ENCODE measurements at places on chromosomes 1 and 21.

GRCh38 chr1:20109223-20109856 is 10.0 kb downstream of the PLA2G2D start:
- DNase-seq, result no peak

DNA sequence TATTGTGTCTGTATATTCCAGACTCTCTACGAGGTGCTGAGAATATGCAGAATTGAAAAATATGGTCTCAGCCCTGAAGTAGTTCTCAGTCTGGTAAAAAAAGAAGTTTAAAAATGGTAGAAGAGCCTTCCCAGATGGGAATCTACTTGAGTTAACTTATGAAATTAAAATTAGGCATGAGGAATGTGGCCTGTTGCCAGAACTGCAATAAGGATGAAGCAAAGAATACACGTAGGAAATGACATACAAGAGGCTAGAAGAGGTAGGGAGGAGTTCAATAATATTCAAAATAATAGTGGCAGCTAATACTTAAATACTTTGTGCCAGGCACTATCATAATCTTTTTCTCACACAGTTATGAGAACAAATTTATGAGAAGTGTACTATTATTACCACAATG is 6.3 kb downstream of the ASPM start:
- DNase-seq, result no peak

DNA sequence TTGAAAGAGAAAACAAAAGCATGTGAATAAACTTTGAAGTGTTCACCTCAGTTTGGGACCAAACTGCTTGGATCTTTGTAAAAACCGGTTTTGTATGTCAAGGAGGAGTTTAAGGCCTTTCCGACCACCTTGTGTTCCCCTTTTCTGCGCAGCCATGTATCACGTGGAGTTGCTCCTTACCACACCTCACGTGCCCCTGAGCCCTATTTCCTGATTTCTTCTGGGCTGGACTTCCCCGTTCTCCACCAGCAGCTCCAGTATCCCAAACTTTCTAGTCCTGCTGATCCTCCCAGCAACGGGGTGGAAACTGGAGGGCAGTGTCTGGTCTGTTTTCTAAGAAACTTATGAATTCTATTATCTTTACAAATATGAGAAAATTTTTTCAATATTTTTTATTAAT is 1.6 kb upstream of the SH3D21 start:
- no peak for DNase-seq

DNA sequence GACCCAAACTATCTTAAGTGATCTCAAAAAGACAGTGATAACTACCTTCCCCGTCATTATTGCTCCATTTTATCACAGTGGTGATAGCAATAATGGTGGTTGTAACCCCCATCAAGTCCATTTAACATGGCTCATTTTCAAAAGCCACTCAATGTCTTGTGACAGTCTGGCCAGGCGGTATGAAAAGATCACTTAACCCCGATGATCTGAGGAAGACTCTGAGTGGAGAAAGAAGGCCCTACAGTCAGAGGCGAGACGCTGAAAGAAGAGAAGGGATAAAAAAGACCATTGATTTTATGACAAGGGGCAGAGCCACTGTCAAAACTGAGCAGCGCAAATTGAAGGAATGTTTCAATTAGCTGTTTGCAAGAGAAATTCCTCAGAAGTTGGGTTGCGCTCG is 417.2 kb upstream of the PBX1 start:
- DNase-seq, result no peak

GRCh38 chr1:162560303-162561036 is 1.1 kb upstream of the UAP1 start:
- DNase-seq, result no peak

DNA sequence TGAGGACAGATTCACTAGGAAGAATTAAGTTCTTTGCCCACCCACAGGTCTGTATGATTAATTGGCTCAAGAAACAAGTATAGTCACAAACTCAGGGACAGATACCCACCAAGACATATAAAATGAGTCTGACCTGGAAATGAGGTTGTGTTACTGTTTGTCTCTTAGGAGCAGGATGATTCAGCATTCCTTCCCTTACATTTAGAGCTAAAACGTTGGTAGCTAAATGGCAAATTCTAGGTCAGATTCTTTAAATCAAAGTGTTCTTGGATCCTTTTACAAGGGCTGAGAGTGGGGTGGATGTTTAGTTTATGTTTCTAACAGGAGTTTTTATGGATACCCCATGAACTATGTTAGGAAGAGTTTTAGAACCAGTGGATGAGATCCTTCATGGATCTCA is 4.7 kb downstream of the RIMKLA start:
- DNase-seq, result no peak

- DNase-seq, result no peak
Observed at GRCh38 chr1:186435336-186435735, 25.6 kb downstream of the PDC start.

- no peak for DNase-seq
Observed at GRCh38 chr21:43034826-43035225, 40.8 kb downstream of the CBS start.

- no peak for DNase-seq
Observed at GRCh38 chr1:181765451-181766026, 282.2 kb downstream of the CACNA1E start.

GRCh38 chr1:116981521-116982037 is 20.0 kb upstream of the CD101 start:
- DNase-seq, result no peak

Measured in activated CD4-positive, alpha-beta T cell treated with anti-CD3 and anti-CD28 coated beads, Interleukin-2, amount 10 ng/mL, durations not matched to agents 24 days and 14 days (primary cell).